Activated CD4-positive, alpha-beta T cell treated with anti-CD3 and anti-CD28 coated beads, Interleukin-2, amount 10 ng/mL, durations not matched to agents 7 days and 5 days (primary cell): ENCODE measurements at places on chromosomes 5 and 9. TPM values are rescaled to one million over a fixed set of nuclear protein-coding genes. Genes with fewer than 3 reads are reported as not detected.

ACOT12 gene
- total RNA-seq, result not detected

PAEP gene
- total RNA-seq, result not detected

GZMA gene
- total RNA-seq, result 168 TPM

GABBR2 gene
- not detected for total RNA-seq

DBH gene
- total RNA-seq, result not detected

FOXD4 gene
- 0.92 TPM for total RNA-seq

MYORG gene
- total RNA-seq, result 2.8 TPM

DNA sequence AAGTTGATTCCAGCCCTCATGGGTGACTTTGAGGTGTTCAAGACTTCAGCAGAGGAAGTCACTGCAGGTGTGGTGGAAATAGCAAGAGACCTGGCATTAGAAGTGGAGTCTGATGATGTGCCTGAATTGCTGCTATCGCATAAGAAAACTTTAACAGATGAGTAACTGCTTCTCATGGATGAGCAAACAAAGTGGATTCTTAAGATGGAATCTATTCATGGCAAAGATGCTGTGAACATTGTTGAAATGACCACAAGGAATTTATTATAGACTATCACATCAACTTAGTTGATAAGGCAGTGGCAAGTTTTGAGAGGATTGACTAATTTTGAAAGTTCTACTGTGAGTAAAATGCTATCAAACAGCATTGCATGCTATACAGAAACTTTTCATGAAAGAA, 17.1 kb upstream of the POU4F3 start:
- DNase-seq, result no peak

DNA sequence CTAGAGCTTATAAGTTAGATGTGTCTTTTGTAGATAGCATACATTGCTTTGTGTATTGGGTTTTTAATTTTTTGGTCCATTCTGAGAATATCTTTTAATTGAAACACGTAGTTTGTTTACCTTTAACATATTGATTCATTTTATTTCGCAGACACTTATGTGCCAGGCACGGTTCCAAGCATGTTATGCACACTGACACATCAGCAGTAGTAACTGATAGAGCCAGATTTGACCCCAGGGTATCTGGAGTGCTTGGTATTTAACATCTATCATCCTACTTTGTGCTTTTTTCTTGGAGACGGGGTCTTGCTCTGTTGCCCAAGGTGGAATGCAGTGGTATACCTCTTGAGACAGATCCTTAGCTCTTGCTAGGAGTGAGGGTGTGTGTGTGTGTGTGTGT, 71.9 kb downstream of the USP20 start:
- no peak for DNase-seq

DNA sequence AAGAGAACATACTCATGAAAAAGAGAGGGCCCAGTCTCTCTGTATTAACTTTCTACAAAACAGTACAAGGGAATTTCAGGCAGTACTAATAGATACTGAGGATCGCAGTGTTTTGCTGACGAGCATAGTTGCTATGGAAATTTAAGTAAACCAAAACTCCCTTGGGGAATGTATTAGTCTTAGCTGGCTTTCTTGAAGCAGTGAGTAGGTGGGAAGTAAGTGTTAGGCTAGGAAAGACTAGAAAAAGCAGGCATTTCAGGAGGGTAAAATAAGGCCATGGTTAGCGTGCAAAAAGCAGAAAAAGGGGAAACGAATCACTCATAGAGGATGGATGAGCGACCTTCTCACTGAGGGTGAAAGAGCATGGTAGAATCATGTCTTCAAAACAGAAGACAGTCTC, 84.3 kb upstream of the ACTBL2 start:
- DNase-seq, result no peak

DNA sequence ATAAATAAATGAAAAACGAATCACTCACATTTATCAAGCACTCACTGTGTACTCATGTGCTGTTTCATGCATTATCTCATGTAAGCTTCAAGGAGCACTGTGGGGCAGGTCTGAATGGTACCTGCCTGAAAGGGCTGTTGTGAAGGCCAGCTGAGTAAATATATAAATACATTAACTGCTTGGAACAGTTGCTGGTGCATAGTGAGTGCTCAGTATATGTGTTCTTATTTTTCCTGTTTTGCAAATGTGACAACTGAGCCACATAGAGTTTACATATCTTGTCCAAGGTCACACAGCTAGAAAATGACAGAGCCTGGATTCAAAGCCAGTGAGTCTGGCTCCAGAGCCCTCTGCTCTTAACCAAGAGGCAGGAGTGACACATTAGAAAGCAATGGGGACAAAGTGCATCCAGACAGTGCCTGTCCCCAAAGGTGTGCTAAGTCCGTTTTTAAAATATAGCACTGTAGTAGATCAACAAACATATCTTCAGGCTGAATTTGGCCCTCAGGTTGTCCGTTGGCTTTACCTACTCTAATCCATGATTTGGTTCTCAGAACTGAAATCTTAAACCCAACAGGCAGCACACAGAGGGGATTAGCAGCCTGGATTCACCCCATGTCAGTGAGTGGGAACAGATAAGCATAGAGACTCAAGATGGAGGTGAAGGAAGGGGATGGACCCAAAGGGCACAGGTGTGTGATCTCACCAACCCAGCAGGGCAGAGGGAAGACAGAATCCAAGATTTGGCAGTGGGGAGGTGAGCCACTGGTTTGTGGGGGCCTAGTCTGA, 70.8 kb downstream of the WWC1 start:
- no peak for DNase-seq

DNA sequence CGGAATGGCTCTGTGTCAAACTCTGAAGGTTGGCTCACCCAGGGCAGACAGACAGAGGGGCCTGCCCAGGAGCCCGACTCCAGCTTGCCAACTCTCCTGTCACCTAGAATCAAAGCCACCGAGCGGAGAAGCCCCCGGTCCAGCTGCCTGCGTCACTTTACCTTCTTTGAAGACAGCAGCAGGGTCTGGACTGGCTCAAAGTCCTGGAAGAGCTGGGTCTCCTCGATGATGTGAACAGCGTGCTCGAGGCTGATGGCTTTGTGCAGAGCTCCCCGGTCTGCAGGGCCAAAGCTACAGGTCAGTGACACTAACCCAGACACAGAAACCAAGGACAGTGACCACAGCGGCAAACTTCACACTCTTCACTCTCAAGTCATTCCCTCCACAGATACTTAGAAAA, 67.9 kb downstream of the SECISBP2 start:
- DNase-seq, result no peak

GRCh38 chr5:163569284-163569683, 63.9 kb downstream of the MAT2B start:
- no peak for DNase-seq

- DNase-seq, result no peak
Measured at GRCh38 chr9:133499892-133500270, 21.0 kb upstream of the SLC2A6 start.

- no peak for DNase-seq
Measured at GRCh38 chr5:4651806-4652565, 488.1 kb upstream of the ADAMTS16 start.

DNA sequence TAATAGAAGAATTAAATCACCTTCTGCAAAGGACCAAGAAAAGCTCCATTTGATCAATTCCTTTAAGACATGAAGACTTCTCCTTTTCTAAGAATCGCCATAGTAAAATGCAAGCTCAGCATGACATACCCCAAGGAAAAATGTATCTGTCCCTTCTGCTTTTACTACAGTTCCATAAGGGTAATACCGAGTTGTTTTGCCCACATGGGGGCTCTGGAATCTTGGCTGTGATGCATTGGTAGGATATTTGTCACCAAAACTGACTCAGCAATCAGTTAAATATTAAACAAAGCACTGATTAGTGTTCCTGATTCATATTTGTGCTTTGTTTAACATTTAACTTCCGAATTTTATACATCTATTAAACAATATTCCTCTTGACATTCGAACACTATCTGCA, 24.3 kb upstream of the KCNIP1 start:
- DNase-seq, result no peak

DNA sequence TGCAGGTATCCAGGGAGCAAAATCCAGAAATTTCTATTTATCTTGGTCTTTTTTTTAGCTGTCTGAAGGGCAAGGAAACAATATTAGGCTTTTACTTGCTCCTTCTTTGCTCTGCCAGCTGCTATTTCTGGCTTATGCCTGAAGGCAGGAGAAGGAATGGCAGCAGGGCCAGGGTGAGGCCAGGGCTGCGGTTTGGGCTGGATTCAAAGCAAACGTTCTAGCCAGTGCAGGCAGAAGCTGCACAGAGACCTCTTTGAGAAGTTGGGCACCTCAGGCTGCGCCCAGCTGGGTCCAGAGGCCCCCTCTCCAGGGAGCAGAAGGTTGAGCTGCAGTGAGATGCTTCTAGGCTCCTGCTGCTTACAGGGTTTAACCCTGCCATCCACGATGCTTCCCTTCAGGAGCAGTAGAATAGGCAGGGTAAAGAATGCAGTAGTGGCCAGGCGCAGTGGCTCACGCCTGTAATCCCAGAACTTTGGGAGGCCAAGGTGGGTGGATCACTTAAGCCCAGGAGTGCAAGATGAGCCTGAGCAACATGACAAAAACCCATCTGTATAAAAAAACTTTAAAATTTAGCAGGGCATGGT, 201.2 kb downstream of the ADCY2 start:
- DNase-seq, result no peak

GRCh38 chr5:176355400-176356178, 6.0 kb downstream of the KIAA1191 start:
- no peak for DNase-seq

GRCh38 chr5:111562561-111562960, 50.2 kb upstream of the STARD4 start:
- DNase-seq, result no peak

DNA sequence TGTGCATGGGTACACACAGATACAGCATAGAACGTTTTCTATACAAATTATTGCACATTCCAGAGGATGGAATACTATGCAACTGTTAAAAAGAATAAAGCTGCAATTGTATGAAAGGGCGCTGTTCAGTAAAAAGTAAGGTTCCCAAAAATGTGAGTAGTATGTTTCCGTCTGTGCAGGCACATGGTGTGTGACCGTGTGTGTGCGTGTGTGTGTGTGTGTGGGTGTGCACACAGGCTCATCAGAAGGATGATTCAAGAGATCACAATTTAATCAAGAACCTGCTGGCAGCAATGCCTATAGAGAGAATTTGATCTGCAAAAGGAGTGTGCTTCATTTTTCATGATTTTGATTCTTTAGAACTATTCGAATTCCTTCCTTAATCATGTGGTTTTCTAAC, 76.3 kb downstream of the SEMA4D start:
- no peak for DNase-seq

- DNase-seq, result no peak
Measured at GRCh38 chr9:32677931-32678330, 42.5 kb upstream of the TAF1L start.

- DNase-seq, result peak; percentile 67
Measured at GRCh38 chr9:75265525-75265972, 177.2 kb downstream of the OSTF1 start.

GRCh38 chr5:78648359-78649210, at the start of gene LHFPL2:
Gene LHFPL2 (minus strand): TSS chr5:78648772. CDS start chr5:78510213, 138,559 bp downstream.
- DNase-seq, result peak; percentile 18

- DNase-seq, result no peak
Measured at GRCh38 chr5:56757077-56757476, 58.3 kb upstream of the MAP3K1 start.

- no peak for DNase-seq
Measured at GRCh38 chr9:111839387-111839786, 44.6 kb upstream of the SHOC1 start.

GRCh38 chr9:70020991-70021571, 22.6 kb upstream of the MAMDC2 start:
- no peak for DNase-seq

DNA sequence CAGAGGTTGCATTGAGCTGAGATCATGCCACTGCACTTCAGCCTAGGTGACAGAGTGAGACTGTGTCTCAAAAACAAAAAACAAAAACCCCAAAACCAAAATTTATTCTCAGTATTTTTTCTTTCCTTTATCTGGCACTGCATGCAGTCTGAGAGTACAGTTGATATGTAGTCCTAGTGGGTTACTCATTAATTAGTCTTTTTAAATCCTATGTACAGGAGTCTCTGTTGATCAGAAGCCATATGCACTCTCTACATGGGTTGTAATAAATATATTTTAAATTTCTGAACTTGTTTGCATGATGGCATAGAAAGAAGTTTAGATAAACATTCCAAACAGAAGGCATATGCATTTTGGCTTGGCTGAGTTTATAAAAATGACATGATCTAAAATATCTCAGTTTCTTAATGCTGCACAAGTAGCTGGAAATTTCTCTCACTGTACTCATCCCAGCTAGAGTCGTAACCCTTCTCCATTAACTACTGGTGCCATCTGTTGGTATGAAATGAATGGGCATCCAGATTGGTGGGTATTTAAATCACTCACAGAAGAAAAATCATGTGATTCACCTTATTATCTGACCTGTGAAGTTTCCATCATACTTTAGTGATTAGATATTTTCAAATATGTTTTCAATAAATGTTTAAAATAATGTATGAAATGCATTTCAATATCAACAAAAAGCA, 284.8 kb downstream of the CTNND2 start:
- no peak for DNase-seq
